Renal pelvis (tissue), 12 donors: ENCODE measurements at places on chromosomes 5 and 9. TPM values are rescaled to one million over a fixed set of nuclear protein-coding genes. Genes with fewer than 3 reads are reported as not detected.

DNA sequence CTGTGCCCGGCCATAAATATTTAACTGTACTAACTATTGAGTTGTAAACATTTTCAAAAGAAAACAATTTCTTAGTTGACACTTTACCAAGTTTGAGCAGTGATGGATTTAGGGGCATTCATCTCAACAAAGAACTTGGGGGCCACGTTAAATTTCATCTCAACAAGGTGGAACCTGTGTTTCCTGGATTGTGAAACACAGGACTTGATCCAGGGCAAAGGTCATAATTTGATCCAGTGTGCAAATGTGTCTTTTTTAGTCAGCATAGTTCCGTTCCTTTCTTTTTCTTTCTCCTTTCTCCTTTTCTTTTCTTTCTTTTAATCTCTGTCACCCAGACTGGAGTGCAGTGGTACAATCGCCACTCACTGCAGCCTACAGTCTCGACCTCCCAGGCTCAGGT is 3.1 kb downstream of the GFRA3 start:
- DNase-seq = no peak

DNA sequence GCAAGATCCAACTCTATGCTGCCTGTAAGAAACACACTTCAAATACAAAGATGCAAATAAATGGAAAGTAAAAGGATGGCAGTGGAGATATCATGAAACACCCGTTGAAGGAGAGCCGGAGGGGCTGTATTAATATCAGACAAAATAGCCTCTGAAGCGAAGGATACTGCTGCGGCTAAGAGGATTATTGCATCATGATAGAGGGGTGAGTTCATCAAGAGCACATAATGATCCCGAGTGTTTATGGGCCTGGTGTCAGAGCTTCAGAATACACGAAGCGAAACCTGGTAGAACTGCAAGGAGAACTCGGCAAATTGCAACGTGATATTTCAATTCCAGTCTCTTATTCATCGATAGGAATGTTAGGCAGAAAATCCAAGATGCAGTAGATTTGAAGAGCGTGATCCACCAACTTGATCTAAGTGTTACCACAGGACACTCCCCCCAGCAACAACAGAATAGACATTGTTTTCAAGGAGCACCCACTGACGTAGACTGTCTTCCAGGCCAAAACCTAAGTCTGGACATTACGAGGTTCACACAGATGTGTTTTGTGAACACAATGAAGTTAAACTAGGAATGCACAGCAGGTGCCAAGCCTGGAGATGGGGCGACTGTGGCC is 27.7 kb upstream of the QSOX2 start:
- DNase-seq = no peak

DNA sequence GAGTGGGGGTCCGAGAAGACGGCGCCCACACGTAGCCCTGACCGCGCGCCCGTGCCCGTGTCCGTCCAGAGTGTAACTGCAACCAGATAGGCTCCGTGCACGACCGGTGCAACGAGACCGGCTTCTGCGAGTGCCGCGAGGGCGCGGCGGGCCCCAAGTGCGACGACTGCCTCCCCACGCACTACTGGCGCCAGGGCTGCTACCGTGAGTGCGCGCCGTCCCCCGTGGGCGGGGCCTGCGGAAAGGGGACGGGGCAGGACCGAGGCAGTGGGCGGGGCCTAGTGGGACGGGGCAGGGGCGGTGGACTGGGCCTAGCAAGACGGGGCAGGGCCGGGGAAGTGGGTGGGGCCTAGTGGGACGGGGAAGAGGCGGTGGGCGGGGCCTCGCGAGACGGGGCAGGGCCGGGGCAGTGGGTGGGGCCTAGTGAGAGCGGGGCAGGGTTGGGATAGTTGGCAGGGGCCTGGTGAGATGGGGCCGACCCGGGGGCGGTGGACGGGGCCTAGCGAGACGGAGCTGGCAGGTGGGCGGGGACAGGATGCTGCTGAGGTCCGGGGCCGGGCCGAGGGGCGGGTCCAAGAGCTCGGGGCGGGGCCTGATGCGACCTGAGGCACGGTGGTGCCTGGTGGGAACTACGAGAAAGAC is 79.1 kb downstream of the NTNG2 start:
- DNase-seq = peak; percentile 85

DNA sequence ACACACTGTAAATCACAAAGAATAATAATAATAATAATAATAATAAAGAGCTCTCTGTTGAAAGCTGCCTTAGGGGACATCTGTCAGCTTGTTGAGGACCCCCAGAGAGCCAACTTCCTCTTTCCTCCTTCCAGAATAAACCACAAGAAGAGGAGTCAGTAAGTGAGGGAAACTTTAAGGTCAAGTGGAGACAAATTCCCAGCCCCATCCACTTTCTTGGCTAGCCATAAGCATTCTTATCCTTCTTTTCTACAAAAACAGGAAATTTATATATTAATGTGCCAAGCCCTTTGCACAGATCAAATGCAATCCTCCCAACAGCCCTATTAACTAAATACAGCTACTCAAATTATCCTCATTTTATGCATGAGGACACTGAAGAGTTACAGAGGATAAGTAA is 9.4 kb upstream of the C5orf58 start:
- peak; percentile 50 for DNase-seq

- DNase-seq = no peak
These were observed 100.4 kb upstream of the SEMA6A start for GRCh38 chr5:116674881-116675625.

- no peak for DNase-seq
These were observed 71.0 kb upstream of the FCN1 start for GRCh38 chr9:134988706-134989105.

- no peak for DNase-seq
These were observed 61.4 kb upstream of the ADRA1B start for GRCh38 chr5:159854916-159855315.

DNA sequence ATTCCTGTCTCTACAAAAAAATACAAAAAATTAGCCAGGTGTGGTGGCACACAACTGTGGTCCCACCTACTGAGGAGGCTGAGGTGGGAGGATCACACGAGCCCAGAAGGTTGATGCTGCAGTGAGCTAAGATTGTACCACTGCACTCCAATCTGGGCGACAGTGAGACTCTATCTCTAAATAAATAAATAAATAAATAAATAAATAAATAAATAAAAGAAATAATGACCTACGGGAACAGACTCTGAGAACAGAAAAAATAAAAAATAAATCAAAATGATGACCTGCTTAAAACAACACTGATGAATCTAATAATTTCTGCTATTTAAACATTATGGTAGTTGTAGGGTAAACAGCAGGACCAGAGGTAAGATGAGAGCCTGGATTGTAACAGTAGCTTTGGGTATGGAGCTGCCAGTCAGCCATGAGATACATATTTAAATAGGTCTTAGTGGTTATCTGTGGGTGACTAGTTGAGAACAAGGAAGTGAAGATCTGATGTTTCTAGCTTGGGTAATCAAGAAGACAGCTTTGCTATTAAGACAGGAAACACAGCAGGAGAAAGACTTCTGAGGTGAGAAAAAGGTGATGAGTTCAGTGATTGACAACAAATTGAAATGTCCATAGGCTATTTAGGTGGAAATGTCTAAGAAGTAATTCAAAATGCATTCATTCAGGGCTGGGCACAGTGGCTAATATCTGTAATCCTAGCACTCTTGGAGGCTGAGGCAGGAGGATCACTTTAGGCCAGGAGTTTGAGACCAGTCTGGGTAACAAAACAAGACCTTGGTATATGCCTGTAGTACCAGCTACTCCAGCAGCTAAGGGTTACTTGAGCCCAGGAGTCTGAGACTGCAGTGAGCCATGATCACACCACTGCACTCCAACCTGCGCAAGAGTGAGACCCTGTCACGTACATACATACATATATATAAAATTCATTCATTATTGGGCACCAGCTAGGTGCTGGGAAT is 11.0 kb downstream of the RNF145 start:
- DNase-seq = no peak

The CCDC192 gene
- polyA plus RNA-seq = 1.1 TPM

The CDH9 gene
- 7.3 TPM for polyA plus RNA-seq

The INSL4 gene
- not detected for polyA plus RNA-seq

The GLRA1 gene
- polyA plus RNA-seq = not detected

The BAAT gene
- polyA plus RNA-seq = 0.31 TPM

The CARTPT gene
- polyA plus RNA-seq = not detected

The N4BP3 gene
- 4.9 TPM for polyA plus RNA-seq

The UNC5A gene
- polyA plus RNA-seq = 0.13 TPM
